IPS-NIHi11 (cell line): ENCODE measurements at places on chromosomes 11 and 22.

DNA sequence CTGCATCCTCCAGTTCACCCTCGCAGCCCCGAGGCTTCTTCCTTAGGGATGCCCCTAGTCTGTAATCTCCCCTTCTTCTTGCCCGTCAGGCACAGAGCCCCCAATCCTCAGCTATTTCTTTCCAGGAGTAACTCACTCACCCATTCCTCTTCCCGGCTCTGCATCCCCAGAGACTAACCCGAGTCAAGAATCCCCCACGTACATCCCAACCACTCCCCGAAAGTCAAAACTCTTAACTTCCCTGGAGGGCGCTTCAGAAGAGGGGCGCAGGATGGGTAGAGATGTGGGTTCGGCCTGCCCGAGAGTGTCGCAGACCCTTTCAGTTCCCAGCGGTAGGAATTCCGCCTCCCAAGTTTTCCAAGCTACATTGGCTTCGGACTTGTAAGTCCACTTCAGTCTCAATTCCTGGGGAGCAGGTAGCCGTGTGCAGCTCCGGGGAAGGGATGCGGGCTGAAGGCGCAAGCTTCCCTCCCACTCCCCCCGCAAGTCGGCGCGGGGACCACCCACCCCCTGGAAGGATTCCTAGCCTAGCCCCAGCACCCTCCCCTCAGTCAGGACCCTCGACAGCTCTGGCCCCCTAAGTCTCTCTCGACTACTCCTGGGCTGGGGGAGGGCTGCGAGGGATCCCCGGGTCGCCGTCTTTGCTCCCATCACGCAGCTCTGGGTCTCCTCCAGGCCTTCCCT is 871 bp downstream of the BDNF start:
- peak; percentile 9 for DNase-seq

DNA sequence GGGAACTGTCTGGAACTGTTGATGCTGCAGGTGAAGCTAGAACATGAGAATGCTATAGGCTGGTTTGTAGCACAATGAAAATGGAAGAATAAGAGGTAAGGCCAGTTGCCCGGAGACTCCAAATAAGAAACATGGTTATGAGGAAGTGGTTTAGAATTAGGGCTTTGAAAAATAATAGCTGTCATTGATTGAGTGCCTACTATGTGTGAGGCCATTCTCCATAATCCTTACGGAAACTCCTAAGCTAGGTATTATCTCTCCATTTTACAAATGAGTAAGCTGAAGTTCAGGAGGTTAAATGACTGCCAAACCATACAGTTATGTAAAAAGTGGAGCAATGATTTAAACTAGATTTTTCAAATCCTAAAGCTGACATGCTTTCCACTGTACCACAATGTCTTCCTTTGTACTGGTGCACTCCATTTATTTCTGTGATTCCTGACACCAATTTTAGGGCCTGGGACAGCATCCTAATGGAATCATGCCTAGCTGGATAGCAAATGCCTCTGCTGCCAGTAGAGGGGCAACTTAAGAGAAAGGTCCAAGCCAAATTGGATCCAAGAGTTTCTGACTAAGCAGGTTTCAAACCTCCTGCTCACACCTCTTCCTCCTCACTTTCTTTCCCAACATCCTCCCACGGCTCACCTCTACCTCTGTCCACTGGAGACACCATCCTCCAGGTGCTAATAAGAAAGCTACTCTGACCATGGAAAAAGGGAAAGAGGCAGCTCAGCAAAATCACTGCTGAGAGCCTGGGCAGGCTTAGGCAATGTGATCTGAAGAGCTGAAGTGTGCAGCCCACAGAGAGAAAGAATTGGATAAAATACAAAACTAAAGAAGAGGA is 46.9 kb upstream of the PICALM start:
- no peak for DNase-seq

DNA sequence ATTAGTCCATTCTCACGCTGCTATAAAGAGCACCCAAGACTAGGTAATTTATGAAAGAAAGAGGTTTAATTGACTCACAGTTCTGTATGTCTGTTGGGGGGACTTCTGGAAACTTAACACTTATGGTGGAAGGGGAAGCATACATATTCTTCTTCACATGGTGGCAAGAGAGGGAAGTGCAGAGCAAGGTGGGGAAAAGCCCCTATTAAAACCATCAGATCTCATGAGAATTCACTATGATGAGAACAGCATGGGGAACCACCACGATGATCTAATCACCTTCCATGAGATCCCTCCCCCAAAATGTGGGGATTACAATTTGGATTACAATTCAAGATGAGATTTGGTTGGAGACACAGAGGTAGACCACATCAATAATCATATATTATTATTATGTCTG is 25.7 kb downstream of the CEP57 start:
- no peak for DNase-seq

DNA sequence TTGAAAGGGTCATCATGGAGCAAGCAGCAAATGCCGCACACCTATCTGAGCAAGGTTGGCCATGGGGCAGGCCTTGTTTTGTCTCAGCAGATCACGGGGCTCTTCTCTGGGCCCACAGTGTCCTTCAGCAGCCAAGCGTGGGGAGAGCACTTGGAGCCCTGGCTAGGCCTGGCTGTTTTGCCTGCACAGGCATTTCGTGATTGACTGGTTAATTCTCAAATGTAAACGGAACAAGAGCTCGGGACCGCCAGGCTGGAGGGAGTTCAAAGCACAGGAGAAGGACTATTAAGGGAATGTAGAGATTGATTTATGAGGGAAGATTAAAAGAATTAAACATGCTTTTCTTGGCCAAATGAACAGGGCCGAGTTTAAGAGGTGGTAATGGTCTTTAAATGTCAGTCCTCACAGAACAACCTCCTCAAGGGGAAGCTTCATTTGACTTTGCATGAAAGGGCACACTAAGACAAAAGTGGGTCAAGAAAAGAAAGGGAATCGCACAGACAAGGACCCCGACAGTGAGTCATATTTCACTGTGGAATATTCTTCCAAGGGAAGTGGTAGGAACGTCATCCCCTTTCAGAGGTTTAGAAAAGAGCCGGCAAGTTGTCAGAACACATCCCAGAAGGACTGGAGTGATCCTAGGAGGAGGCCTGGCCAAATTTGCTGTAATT is 20.7 kb downstream of the SPON1 start:
- DNase-seq, result no peak

GRCh38 chr22:27435844-27436576 is 365.5 kb downstream of the MN1 start:
- DNase-seq, result peak; percentile 38

- DNase-seq, result no peak
These were observed 90.6 kb downstream of the CDKN1C start for GRCh38 chr11:2794968-2795322.

GRCh38 chr11:81570669-81571068 is 1163.0 kb downstream of the FAM181B start:
- no peak for DNase-seq

GRCh38 chr11:96091476-96091875 is 167.6 kb upstream of the MTMR2 start:
- no peak for DNase-seq

- DNase-seq, result peak; percentile 95
These were observed at the start of gene KCTD17 for GRCh38 chr22:37051391-37052385. KCTD17 (plus strand) TSS chr22:37051742; CDS start chr22:37051761, 19 bp downstream.

- no peak for DNase-seq
These were observed 161.8 kb downstream of the SPON1 start for GRCh38 chr11:14124350-14124749.

- DNase-seq, result no peak
These were observed 162.2 kb upstream of the MTMR2 start for GRCh38 chr11:96086111-96086510.

- DNase-seq, result no peak
These were observed 217.3 kb upstream of the ARHGAP42 start for GRCh38 chr11:100469835-100470234.

GRCh38 chr11:39374963-39375698 is 2084.3 kb downstream of the LRRC4C start:
- peak; percentile 16 for DNase-seq

DNA sequence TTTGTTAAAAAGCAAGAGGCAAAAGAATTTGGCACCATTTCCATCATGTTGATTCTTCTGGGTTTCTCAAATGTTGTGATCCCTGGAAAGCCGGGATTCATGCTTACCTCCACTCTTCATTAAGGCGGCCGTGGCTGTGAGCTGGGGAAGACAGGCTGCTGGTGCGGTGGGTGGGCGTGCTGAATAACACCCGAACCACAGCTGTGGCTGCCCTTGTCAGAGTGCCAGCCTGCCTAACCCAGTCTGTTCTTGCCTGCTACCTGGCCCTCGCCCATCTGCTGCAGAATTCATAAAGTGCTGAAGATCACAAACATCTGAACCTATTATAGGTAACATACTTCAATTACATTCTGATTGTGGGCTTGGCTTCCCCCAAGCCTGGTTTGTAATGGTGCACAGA is 95.8 kb upstream of the RCN1 start:
- DNase-seq, result no peak

GRCh38 chr11:29676993-29677392 is 339.8 kb downstream of the KCNA4 start:
- no peak for DNase-seq

DNA sequence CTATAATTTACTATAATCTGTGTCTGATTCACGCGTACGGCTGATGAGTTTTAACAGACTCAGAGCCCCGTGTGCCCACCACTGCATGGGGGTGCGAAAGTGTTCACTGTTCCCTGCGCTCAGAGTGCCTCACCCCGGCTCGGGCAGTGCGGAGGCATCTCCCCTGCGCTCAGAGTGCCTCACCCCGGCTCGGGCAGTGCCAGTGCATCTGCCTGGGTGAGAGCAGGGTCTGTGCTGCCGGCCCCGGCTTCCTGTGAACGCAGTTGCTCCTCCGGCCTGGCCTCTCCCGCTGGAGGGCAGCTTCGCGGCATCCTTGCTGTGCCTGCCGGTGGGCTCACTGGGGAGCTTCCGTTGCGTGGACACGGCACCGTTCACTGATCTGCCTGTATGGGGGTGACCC is 14.2 kb downstream of the PTDSS2 start:
- DNase-seq, result no peak

GRCh38 chr11:2525166-2525861 is 80.5 kb downstream of the KCNQ1 start:
- no peak for DNase-seq

GRCh38 chr11:103433386-103434072 is 324.3 kb downstream of the DYNC2H1 start:
- no peak for DNase-seq

DNA sequence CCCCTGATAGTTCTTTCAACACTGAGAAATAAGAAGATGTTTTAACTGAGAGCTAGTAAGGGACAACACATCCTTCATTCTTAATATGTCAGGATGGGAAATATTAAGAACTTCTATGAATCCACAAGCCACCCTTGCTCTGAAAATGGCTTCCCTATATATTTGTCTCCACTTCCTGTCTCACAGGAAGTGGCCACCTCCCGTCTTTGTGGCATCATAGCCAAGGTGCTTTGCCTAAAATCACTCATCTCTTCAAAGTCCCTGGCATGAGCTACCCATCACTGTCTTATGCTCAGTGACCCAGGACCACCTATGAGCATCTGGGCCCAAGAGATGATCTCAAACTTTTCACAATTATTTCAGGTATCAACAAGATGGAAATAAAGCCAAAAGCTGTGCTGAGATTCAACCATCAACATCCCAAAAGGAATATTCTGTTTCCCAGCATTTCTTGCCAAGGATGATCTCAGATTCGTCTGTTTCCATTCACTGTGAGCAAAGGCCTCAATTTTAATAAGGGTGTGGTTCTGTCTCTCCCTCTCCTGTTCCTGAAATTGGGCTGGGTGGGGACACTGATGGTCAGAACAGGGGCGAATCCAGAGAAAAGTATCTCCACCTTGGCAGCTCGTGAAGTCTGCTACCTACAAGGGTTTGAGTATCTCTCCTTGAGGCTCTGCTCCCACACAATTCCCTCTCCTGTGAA is 493.9 kb downstream of the MN1 start:
- DNase-seq, result no peak

- DNase-seq, result no peak
These were observed 27.2 kb downstream of the BSX start for GRCh38 chr11:122954455-122954854.

- DNase-seq, result peak; percentile 62
These were observed 43.3 kb upstream of the EP300 start for GRCh38 chr22:41048791-41049717.

GRCh38 chr11:114440121-114440860 is 1.0 kb downstream of the REXO2 start:
- DNase-seq, result no peak

DNA sequence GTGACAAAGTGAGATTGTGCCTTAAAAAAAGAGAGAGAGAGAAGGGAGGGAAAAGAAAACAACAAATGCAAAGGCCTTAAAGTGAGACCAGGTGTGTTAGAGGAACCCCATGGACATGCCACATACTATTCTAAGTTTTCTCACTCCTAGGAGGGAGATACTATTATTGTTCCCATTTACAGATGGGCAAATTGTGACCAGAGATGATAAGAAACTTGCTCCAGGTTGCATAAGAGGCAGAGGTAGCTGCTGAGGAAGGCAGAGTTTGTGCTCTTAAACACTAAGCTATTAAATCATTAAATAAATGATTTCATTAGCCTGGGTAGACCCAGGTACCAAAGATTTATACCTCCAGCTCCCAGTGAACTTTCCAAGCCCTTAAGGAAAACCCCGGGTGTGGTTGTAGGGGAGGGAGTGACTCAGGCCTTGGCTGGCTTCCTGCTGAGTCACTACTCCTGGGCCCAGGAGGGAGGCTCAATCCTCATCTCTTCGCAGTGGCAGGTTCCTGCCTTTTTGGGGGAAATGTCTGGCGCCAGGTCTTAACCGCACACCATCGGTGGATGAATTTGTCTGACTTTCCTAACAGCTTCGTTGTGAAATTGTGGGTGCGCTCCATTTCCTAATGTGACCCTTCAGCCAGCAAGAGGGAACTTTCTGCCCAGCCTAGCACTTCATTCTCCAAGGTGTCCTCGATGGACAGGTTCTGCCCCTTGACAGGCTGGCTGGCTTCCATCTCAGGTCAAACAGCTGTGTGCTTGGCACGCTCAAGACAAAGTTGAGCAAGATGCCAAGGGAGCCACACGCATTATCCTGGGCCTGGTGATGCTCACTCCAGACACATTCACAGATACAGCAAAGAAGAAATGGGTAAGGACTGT is 33.4 kb upstream of the PTPRJ start:
- DNase-seq, result peak; percentile 70

DNA sequence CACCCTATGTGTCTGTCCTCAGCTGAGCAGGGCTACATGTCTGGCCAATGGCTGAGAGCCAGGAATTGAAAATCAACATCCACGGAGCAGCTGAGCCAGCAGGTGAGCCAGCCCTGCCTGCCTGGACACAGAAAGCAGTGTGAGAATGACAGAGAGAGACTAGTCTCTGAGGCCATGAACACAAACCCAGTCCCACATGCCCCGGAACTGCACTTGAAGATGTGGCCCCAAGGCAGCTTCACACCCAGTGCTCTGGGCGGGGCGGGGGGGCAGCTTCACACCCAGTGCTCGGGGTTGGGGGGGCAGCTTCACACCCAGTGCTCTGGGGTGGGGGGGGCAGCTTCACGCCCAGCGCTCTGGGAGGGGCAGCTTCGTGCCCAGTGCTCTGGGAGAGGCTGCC is 37.6 kb downstream of the TRMU start:
- no peak for DNase-seq

DNA sequence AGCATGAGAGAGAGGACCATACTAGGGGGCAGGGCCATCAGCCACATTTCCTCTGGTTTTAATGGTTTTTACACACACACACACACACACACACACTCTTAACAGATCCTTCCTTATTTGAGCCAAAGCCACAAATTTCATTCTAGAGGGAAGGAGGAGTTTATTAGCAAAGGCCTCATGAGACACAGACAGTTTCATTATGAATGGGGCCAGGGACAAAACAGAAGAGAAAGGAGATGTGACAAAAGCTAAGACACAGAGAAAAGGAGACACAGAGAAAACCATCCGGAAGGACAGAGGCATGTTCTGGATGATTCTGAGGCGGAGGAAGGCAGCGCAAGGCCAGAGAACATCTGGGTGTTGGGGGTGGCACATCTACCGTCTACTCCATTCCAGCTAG is 32.2 kb upstream of the ARFGAP3 start:
- DNase-seq, result no peak
